ENCODE measurements at places on chromosomes 3 and 15.

GRCh38 chr15:90211009-90211408 is 9.9 kb downstream of the SEMA4B start:
- DNase-seq: no peak

- DNase-seq: no peak
Observed at GRCh38 chr15:99606646-99607045, 40.9 kb downstream of the MEF2A start.

DNA sequence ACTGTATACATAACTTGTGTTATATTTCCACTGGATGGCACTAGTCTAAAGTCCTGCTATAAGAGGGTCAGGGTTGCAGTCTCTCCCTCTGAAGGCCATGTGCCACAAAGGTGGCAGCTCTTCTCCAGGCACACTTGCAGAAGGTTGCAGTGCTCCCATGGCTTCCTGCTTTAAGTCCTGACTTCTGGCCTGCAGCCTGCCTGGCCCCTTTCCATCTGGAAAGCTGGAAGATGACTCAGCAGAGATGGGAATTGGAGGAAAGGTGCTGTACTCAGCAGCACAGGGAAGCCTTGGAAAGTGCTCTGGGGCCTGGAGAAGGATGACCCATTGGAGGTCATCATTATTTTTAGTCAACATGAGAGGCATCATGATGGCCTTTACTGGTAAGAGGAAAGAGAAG is 40.9 kb upstream of the MRPL3 start:
- peak; percentile 48 for DNase-seq

DNA sequence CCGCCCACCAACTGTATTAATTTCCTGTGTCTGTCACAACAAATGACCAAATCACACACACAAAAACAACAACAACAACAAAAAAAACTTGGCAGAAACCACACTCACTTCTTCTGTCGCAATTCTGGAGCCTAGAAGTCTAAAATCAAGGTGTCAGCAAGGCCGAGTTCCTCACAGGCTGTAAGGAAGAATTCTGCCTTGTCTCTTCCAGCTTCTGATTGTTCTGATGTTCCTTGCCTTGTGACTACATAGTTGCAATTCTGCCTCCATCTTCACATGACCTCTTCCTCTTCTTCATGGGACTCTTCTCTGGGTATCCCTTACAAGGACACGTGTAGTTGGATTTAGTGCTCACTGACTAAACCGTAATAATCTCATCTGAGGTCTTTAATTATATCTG is 61.4 kb downstream of the IL12A start:
- no peak for DNase-seq

- DNase-seq: no peak
Observed at GRCh38 chr3:39804951-39805350, 4.5 kb upstream of the MYRIP start.

GRCh38 chr3:136093771-136094170 is 102.4 kb downstream of the MSL2 start:
- no peak for DNase-seq

DNA sequence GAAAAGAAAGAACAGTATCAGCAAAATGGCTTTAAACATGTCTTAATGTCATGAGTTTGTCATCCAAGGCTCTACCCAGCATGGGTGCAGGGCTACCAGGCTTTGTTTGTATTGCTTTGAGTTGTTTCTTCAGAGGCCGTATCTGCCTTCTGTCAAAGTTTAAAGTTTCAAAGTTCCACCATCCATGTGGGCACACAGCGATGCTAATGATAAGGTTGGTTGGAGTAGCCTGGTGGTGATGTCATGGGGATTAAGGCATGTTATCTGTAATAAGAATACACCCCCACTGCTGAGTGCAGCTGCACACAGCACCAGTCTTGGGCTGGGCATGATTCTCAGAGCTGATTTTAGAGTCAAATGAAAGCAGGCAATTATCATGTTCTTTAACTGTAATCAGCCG is 72.0 kb upstream of the LRTM1 start:
- no peak for DNase-seq

DNA sequence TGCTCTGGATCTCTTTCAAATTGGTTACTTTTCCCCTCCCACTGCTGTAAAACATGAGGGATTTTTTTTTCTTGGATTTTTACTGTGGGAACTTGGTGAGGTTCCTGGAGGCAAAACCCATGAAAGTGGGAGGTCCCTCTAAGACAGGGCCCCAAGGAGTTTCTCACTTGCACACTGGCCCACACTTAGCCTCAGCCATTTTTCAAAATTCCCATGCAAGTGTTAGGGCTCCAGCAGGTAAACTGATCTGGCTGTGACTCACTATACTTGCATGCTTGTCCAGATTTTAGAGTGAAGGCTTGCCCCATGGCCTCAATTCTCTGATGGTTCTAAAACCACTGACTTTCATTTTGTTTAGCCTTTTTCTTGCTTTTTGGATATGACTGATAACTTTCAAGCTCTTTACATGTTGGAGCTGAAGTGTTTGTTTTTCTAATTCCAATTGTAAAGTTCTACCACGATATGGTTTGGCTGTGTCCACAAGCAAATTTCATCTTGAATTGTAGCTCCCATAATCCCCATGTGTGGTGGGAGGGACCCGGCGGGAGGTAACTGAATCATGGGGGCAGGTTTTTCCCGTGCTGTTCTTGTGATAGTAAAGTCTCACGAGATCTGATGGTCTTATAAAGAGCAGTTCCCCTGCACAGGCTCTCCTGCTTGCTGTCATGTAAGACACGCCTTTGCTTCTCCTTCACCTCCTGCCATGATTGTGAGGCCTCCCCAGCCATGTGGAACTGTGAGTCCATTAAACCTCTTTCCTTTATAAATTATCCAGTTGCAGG is 37.7 kb downstream of the MCCC1 start:
- no peak for DNase-seq

- DNase-seq: no peak
Observed at GRCh38 chr15:51731549-51732267, 5.7 kb downstream of the LYSMD2 start.

DNA sequence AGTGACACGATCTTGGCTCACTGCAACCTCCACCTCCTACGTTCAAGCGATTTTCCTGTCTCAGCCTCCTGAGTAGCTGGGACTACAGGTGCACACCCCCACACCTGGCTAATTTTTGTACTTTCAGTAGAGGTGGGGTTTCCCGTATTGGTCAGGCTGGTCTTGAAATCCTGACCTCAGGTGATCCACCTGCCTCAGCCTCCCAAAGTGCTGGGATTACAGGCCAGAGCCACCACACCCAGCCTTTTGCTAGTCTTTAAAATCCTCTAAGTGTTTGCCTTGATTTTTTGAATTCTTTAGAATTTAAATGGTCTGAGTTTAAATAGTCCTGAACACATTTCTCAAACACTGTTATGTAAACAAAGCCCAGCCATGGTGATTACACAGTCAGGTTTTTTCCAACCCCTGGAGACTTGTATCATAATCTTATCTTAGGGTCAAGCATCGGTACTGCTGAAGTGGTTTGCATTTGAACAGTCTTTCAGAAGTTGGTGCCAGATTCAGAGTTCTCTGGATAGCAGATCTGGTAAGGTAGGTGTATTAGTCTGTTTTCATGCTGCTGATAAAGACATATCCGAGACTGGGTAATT is 28.2 kb upstream of the PIAS1 start:
- DNase-seq: no peak

GRCh38 chr3:124784686-124785382 is 54.6 kb downstream of the UMPS start:
- no peak for DNase-seq

- no peak for DNase-seq
Observed at GRCh38 chr3:77605865-77606264, 566.0 kb downstream of the ROBO2 start.

GRCh38 chr15:39792025-39792843 is 9.6 kb upstream of the FSIP1 start:
- DNase-seq: no peak

DNA sequence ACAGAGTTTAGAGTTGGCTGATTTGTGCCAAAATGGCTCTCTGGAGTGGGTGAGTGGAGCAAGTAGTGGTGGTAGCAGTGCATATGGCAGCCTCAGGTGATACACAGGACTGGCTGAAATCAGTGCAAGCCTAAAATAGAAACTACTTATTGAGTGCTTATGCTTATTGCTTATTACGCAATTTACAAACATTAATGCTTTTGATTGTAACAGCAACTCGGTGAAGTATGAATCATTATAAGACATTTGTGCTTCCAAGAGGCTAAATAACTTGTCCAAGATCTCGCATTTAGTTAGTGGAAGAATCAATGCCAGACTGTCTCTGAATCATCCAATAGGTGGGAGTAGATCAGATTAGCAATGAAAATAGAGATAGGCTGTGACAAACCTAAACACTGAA is 353.8 kb downstream of the NAALADL2 start:
- no peak for DNase-seq

- DNase-seq: no peak
Observed at GRCh38 chr15:63480441-63480821, 24.0 kb upstream of the USP3 start.

GRCh38 chr3:40864915-40865314 is 334.4 kb upstream of the CTNNB1 start:
- no peak for DNase-seq

- no peak for DNase-seq
Observed at GRCh38 chr15:76939715-76940114, 8.2 kb downstream of the RCN2 start.

GRCh38 chr3:133989936-133990702 is 39.6 kb downstream of the SLCO2A1 start:
- no peak for DNase-seq
